Right hindlimb (tissue), 1 donor: ENCODE measurements at places on chromosomes 12 and 14.
A peak's percentile ranks its signal among the peaks of the same experiment; 100 is the strongest.

GRCh38 chr12:122981036-122981471 is 573 bp downstream of the ARL6IP4 start:
- DNase-seq = no peak

DNA sequence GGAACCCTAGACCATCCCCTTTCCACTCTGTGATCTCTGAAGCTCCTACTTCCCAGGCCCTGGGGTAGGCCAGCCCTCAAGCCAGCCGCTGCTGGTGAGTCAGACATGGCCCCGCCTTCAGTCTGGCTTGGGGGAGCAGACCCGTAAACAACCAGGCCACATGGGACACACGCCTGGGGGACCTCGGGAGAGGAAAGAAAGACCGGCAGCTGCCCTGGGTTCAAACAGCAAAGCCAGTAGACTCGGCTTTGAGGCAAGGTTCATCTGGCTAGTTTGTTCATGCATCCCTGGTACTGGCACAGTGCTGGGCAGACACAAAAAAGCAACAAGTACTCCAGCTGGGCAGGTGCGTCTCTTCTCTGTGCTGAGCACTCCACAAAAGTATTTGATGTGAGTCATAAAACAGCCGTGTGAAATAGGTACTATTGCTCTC is 101.9 kb downstream of the SETD3 start:
- no peak for DNase-seq

DNA sequence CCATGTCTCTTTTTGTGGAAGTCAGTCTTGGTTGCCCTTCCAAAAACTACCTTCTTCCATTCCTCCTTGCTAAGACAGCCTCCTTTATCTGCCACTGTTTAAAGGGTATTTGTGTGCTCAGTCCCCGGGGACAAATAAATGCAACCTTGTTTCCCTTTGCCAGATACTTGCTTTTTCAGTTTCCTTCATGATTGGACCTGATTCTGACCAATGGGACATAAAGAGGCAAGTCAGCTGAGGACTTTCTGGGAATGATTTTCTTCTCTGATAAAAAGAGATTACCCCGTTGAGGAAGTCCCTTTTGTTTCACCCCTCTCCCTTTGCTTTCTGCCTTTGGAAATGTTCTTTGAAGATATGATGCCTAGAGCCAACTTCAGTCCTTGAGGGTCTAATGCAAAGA is 7.4 kb upstream of the TUBA1B start:
- DNase-seq = no peak

DNA sequence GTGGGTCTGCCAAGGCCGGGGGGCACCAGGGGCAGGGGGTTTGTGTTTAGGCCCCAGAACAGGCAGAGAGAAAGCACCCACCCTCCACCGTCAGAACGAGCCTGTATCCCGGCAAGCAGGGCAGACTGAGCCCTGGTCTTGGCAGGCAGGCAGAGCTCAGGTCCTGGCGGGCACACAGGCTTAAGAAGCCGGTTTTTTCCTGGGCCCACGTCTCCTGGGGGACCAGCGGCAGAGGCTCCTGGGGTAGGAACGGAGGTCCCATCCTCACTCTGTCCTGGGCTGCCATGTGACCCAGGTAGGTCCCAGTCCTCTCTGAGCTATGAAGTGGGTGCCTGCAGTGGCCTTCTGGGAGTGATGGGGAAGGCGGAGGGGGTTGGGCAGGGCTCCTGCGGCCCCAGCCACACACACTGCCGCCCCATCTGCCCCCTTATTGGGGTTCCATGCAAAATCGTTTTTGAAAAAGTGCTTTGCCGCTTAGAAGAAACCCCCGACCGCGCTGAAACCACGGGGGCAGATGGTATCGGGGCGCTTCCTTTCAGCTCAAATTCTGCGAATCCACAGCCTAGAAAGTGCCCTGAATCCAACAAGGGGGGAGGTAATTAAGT is 24.2 kb downstream of the SH2B3 start:
- no peak for DNase-seq

- DNase-seq = peak; percentile 52
These were observed 36.6 kb downstream of the KRT80 start for GRCh38 chr12:52155048-52155868.

DNA sequence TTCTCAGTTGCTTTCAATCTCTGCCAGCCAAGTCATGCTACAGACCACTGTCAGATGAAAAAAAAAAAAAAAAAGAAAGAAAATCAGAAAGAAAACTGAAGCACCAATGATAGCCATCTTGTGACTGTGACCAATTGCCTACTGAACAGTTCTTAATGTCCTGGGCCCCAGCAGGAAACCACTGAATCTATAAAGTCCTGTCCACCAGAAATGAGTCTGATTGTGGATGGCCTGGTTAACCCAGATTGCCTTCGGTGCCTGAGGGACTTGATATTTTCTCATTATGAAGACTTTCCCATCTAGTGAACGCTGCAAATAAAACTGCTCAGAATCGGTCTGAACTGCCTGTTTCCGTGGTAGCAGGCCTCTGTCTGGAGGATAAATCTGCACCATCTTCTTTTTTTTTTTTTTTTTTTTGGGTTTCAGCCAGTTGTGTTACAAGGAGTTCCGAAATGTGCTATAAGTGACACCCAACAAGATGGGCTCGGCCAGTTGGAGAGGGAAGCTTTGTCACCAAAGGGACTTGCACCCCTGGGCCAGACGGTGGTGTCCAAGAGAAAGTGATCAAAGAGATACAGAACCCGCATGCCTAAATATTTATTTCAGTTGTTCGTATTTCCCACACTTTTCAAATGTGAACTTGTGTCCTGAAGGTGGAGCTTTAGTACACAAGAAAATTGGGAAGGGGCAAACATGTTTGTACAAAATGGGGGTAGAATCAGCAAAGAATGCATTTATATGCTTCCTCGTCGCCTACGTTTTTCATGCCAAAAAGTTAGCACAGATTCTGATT is 3.0 kb upstream of the PLXNC1 start:
- peak; percentile 49 for DNase-seq

- no peak for DNase-seq
These were observed at the start of gene ARHGAP9 for GRCh38 chr12:57479376-57480115. Gene ARHGAP9, minus strand, starts transcription at chr12:57479866. Its CDS starts 460 bp downstream, at chr12:57479406.

GRCh38 chr14:76829013-76829365 is 2.8 kb downstream of the LRRC74A start:
- DNase-seq = no peak

DNA sequence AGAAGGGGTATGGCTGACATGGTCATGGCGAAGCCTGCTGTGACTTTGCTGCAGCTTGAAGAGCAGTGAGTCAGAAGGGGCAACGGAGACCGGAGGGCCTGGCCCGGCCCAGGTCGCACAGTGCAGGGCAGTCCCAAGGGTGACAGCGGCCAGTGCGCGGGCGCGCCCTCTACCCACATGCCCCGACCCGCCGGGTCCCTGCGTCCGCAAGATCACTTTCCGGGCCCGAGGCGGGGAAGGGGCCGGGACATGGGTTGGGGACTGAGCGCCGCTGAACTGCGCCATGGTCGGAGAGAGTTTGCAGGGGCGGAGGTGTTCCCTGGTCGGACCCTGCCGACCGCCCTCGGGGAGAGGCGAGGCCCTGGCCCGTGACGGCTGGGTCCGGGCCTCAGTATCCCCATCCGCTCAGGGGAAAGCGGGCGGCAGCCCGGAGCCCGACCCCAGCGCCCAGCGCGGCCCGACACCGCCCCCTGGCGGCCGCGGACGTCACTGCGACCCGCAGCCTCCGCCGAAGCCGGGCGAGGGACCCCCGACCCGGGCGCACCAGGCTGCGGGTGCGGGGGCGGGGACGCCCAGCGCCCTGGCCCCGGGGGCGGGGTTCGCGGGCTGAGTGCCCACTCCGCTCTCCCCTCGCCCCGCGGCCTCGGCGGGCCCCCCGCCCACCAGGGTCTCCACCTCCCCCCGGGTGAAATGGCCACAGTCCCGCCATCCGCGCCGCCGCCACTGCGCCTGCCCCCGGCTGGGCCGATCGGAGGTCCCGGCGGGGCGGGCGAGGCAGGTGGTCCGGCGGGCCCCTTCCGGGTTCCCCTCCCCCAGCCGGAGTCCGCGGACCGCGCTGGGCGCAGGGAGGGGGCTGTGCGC is 7.2 kb upstream of the ANKRD9 start:
- peak; percentile 69 for DNase-seq

- DNase-seq = peak; percentile 36
These were observed 144.7 kb downstream of the ALX1 start for GRCh38 chr12:85424581-85425348.

DNA sequence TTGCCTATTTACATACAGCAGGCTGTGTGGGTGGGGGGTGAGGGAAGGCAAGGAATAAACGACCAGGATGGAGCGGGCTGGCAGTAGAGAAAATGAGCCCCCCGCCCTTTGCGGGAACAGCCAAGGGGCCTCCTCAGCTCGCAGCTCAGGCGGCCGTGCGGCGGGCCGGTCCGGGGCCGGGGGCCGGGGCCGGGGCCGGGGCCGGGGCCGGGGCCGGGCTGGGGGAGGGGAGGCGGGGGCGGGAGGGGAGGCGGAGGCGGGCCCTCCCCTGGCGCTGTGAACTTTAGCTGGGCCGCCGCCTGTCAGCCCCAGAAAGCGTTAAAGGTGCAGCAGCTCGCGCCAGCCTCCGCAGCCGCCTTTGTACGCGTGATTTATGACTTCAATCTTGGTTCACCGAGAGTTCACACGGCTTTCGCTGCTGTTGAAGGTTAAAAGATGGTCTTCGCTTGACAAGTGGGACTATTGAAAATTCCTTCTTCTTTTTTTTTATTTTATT is 28.8 kb downstream of the HOXC4 start:
- peak; percentile 71 for DNase-seq

DNA sequence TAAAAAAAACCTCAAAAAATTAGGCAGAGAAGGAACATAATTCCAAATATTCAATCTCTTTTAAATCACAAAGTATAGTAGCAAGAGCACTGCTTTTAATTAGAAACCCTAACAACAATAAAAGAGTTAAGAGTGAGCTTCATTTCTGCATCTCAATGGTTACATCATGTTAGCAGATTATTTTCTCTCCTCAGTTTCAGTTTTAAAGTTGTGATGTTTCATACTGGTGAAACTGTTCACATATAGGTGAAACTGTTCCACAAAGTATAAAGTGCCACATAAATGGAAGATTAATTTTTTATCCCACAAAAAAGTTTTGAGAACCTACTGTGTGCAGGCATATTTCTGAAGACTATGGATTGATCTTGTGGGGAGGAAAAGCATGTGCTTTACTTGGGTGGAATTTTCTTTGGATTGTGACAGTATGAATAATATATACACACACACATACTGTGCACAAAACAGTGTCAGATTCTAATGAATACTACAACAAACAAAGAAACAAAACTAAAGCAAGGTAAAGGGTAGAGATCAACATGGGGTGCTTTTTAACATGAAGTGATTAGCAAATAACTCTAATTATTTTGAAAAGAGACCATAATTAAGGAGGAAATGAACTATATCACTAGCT is 17.1 kb downstream of the LUM start:
- DNase-seq = no peak

- no peak for DNase-seq
These were observed 190.4 kb downstream of the SLC5A8 start for GRCh38 chr12:101019667-101020066.

DNA sequence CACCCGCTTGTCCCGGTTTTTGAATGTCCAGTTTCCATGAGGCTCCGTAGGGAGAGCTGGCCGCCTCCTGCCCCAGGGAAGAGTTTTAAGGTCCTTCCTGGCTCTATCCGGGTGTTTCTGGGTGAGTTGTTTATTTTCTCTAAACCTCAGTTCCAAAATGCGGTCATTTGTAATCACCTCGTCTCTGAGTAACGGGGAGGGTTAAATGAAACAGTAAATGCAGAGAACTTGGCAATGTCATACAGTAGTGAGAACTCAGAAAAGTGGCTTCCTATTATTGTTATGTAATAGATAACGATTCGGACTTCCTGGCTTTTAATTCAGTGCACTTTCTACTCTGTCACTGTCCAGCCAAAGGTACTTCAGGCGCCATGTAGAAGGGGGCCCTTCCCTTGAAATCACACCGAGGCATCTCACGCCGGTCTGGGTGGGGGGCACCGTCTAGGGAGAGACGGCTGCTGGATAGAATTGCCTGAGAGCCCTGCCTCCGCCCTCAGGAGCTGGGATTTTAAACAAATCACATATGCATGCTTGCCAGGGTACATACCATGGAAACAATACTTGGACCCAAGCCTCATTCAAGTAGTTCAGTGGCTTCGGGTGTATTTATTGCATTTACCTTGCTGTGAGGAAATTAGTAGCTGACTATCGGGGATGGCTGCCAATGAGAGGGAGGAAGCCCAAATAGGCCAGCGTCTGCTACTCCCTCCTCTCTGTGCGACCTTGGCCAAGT is 26.4 kb downstream of the NOS1 start:
- peak; percentile 50 for DNase-seq

DNA sequence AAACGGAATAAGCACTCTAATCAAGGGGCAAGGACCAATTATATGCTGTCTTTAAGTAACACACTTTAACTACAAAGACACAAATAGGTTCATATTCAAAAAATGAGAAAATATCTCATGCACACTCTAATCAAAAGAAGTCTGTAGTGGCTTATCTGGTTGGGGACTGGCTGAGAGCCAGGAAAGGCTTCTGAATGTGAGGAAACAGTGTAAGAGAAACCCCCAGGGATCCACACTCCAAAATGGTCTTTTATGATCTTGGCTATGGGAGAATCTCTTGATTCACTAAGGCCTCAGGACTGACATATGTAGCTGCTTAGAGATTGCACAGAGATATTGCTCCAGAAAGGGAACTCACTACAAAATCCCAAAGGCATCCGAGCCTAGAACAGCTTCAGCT is 10.3 kb downstream of the CTSG start:
- no peak for DNase-seq

DNA sequence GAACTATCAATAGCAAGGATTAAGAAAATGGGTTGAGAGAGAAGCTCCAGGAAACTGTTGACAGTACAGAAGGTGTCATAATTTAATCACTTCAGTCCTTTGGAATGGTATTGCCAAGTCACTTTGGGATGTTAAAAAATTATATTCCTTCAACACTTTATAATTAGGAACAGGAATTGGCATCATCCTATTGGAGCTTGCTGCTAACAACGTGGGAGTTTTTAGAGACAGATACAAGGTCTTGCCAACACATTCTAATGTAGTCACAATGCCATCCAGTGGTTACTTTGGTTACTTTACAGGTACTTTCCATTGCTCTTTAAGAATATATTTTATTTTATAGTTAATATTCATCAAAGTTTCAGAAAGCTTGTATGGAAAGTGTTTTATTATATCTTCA is 310.1 kb downstream of the SYT1 start:
- no peak for DNase-seq

DNA sequence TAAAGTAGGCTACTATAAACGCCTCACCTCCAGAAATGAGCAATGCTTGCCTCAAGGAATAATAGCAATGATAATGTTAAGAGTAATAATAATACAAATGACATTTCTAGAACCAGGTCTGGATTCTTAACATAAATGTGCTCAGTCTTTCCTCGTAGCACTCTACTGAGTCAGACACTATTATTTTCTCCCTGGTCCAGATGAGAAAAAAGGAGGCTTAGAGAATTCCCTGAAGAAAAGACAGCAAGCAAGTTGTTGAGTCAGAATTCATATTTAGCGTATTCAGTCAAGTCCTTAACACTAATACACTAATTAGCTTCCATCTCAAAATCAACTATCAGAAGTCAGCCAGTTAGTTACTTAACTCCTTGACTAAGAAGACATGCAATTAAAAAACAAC is 13.2 kb downstream of the KCNC2 start:
- DNase-seq = no peak

GRCh38 chr14:49617852-49618519 is 2.4 kb downstream of the RPL36AL start:
- DNase-seq = no peak
